HT-29 (cell line): ENCODE measurements at places on chromosomes 6 and 20. TPM values are rescaled to one million over a fixed set of nuclear protein-coding genes. Genes with fewer than 3 reads are reported as not detected.

DNA sequence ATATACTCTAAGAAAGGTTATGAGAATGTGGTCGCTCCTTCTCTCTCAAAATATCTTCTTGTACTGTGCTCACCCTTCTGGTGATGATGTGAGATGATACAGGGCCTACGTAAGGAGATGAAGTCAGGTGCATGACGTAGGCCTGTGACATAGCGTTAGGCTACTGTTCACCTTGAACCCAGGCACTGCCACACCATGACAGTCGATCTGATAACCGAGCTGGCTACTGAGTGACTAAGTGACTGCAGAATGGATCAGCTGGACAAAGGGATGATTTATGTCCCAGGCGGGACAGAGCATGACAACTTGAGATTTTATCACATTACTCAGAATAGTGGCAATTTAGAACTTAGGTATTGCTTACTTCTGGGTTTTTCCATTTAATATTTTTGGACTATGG lies 11.2 kb downstream of the SLC24A3 start:
- DNase-seq, result no peak

Gene TREM1
- 0.18 TPM in 1 of 2 replicates, not detected in the other for total RNA-seq

DNA sequence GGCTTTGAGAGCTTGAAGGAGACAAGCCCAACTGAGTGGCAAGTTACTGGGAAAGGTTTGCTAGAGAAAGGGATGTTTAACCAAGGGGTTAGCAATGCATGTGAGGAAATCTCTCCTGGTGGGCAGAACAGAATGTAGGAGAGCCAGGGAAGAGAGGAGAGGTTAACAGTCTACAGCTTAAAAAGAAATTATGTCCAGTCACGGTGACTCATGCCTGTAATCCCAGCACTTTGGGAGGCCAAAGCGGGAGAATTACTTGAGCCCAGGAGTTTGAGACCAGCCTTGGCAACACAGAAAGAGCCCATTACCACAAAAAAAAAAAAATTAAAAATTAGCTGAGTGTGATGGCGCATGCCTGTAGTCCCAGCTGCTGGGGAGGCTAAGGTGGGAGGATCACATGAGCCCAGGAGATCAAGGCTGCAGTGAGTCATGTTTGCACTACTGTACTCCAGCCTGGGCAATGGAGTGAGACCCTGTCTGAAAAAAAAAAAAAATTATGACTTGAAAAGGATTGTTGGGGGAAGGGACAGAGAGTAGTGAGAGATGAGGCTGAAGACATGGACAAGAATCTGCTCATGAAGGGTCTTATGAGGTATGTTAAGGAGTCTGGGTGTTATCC lies 264.9 kb downstream of the TBC1D7 start:
- no peak for DNase-seq

DNA sequence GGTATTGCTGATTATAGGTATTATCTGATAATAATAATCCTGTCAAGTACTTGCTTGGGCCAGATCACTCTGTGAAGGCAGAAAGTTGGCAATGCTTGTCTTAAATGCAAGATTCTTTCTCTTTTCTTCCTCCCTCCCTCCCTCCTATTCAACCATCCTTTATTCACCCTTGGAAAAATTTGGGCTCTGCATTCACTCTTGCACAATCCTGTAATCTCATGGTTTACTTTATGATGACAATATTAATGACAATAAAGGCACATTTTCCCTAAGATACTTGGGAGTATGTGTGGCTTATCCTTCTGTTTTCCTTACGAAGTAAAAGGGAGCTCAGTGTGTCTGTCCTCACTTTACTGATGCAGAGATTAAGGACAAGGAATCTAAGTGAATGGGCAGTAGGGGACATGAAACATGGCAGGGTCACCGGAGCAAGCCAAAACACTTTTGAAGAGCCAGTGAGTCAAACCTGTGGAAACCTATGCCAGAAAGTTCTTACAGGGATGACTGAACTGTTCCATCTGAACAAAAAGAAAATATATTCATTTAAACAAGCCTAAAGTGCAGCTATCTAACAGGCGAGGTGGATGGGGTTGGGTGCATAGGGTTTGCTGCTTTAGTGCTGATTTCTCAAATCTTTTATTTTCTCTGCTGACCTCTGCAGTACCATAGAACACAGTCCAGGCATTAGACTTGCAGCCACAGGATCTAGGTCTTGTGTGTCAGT lies 14.6 kb upstream of the RIPOR2 start:
- no peak for DNase-seq

- DNase-seq, result peak; percentile 32
These were observed 1.1 kb upstream of the PANK2 start for GRCh38 chr20:3887876-3888620.

DNA sequence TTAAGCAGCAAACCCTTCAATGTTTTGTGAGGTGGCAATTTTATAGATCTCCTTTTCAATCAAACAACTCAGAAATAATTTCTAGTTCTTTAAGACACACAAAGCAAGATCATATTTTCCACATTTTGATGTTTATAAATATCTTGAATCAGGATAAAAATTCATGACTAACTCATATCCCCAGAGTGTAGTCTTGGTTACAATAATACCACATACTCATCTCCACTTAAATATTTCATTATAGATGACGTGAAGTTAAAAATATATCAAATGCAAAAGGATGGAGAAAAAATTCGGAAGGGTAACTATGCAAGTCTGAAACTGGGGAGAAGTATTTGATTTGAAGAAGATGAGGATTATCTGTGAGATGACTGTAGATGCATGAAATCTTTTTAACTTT lies 59.8 kb upstream of the HIVEP1 start:
- DNase-seq, result no peak

GRCh38 chr6:48747471-48747870 lies 636.5 kb upstream of the PTCHD4 start:
- DNase-seq, result no peak

DNA sequence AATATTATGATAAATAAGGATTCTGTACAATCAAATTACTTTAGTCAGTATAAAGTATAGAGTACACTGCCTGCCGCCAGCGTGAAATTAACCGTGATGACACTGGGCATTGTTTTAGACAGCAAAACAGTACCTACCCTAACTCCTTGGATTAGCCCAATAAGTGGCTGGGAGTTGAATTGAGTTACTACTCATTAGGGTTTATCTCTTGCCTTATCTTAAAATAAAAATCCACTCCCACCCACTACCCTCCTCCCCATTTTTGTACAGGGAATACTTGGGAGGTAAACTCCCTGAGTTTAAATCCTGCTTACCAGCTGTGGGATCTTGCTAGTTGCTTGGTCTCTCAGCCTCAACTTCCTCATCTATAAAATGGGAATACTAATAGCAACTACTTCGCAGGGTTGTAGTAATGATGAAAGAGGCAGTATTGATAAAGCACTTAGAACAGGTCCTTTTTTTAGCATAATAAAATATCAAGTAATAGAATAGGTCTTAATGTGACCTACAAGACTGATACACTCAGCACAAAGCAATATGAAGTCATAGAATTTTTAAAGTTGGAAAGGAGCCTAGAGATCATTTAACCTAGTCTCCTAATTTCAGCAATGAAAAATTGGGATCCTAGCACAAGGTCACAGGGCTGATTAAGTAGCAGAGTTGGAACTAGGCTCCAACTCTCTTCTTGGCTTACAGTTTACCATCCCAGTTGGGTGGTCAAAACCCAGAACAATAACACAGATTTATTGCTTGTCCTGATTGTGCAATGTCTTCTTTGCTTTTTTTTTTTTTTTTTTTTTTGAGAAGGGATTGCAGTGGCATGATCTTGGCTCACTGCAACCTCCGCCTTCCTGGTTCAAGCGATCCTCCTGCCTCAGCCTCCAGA lies 23.8 kb downstream of the PHACTR2 start:
- no peak for DNase-seq

Gene PLCB4
- 0.21 and 0.46 TPM in 2 replicates for total RNA-seq

DNA sequence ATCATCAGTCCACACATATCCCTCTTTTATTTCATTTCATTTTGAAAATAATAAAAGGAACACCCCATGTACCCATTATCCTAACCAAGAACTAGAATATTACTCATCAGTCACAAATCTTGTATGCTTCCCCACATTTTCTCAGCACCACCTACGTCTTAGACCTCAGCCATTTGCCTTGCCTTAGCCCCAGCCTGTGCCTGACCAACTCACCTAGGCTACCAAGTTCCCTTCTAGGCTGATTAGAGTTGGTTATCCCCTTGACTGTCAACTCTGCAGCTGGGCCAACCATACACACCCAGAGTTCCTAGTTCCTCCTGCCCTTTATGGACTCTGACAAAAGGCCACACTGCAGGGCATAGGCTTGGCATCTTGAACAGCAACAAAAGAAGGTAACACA lies 33.4 kb upstream of the IPCEF1 start:
- DNase-seq, result no peak
